ENCODE measurements at places on chromosomes 3 and 15. TPM values are rescaled to one million over a fixed set of nuclear protein-coding genes. Genes with fewer than 3 reads are reported as not detected.

FILIP1L gene
- 0.09 TPM for total RNA-seq

TRNT1 gene
- total RNA-seq = 31.0 TPM

CILP gene
- not detected for total RNA-seq

KBTBD13 gene
- total RNA-seq = not detected

DNA sequence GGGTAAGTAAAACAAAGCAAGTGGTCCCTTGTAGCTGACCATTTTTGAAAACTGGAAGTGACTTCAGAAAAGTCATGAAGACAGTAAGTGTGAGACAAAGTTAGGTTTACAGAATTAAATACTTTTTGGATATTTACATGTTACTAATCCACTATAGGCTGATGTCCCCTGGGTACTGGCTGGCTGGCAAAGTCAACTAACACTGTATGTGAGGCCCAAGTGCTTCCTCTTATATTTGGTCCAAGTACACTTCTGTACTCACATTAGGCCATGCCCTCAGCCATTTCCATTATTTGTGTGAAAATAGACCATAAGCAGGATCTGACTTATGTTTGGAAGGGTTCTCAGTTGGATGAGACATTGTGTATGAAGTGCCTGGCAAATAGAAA lies 5.5 kb upstream of the LEKR1 start:
- DNase-seq = no peak

DNA sequence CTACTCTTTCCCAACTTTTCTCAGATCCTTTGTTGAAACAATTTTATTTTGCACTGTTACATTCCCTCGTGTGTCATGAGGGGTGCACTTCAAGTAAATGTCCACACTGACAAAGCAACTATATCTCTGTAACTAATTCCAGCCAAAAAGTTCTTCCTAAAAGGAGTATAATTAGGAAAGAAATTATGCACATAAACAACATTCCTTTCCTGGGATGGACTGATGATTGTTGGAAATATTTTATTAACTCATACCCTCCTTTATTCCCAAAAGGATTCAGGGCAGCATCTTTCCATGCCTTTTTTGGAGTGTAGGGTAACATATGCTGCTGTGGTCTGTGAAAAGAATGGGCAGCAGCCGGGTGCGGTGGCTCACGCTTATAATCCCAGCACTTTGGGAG lies 426.1 kb upstream of the THBS1 start:
- DNase-seq = no peak

DNA sequence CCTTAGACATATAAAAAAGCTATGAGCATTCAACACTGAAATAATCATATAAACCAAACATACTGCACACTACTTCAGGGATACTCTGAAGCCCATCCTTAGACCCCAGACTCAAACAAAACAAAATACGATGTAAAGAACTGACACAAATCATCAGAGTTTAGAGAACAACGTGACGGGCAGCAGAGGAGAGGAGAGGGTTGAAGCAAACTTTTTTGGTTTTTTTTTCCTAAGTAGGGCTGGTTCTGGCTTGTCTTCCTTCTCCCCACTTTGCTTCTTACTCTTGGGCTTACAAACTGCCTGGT lies 34.7 kb downstream of the GAP43 start:
- no peak for DNase-seq

DNA sequence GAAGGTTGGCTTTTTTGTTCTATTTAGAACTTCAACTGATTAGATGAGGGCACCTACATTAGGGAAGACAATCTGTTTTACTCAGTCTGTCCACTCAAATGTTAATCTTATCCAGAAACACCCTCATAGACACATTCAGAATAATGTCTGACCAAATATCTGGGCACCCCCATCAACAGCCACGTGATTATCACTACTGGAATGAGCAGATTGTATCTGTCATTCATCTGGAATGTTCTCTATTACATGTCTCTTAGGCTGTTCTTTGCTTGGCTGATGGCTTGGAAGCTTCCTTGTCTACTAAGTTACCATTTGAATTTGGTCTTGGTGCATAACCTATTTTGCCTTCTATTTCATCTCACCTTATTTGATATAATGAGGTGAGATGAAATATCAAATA lies 15.7 kb upstream of the LRRC58 start:
- DNase-seq = no peak

All from H1 (cell line).